ENCODE measurements at places on chromosomes 4 and X.
A peak's percentile ranks its signal among the peaks of the same experiment; 100 is the strongest.

DNA sequence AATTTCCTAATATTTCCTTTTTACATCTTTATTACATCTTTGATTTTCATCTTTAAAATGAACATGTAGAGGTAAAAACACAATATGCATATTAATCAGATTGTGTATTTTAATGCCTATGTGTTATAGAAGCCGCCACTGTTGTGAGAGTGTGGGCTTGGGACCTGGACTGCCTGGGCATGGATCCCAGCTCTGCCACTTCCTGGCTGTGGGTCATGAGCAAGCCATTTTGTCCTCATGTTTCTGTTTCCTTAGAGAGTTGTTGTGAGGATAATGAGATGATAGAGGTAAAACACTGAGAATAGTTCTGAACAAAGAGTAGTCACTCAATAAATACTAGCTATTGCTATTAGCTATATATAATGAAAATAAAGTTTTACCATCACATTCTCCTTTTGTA is 38.4 kb upstream of the SCOC start:
- no peak for DNase-seq

- no peak for DNase-seq
These were observed 133.0 kb downstream of the SNCA start for GRCh38 chr4:89703829-89704590.

DNA sequence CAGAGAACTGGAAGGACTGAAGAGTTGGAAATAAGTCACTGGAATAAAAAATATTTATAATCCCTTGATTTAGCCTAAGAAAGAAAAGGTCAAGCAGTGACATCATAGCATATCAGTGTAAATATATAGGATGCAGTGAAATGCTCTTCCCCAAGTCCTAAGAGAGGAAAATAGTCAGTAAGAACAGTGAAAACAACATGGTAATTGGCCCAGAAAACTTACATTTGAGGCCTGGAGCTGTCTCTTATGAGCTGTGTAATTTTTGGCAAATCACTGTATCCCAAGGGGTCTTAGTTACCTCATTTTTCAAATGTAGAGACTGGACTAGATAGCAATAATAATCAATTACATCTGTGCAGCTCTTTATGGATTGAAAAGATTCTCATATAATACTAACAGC is 255.7 kb upstream of the AR start:
- DNase-seq: no peak

DNA sequence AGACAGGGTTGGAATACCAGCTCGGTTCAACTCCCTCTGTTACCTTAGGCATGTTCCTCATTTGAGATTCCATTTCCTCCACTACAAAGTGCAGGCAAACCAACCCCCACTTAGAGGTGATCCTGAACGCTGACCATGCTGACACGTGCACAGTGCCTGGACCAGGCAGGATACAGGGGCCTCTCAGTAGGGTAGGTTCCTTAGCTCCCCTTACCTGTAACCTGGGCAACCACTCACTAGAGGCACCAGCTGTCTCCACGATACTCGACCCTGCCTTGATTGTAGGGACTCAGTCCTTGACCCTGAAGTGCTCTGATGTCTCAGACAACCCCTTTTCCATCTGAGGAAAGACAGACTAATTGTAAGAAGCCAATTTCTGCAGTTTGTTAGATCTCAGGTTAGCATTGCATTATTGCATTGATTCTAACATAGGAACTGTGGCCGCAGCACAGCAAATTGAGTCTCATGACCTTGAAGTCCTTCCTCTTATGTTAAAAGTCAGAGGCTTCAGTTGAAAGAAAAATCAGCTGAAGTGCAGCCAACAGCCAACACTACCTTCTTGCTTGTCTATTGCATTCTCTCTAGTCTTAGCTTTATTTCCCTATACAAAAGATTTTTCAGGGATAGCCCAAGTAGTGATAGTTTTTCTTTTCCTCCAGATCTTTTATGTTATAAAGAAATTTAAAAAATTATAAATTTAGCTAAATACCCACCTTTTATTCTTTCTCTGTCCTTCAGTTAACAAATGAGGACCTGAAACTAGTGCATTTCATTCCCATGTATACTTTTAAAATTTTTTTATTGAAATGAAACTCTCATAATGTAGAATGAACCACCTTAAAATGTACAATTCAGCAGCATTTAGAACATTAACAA is 11.2 kb upstream of the C1QTNF7 start:
- DNase-seq: no peak

DNA sequence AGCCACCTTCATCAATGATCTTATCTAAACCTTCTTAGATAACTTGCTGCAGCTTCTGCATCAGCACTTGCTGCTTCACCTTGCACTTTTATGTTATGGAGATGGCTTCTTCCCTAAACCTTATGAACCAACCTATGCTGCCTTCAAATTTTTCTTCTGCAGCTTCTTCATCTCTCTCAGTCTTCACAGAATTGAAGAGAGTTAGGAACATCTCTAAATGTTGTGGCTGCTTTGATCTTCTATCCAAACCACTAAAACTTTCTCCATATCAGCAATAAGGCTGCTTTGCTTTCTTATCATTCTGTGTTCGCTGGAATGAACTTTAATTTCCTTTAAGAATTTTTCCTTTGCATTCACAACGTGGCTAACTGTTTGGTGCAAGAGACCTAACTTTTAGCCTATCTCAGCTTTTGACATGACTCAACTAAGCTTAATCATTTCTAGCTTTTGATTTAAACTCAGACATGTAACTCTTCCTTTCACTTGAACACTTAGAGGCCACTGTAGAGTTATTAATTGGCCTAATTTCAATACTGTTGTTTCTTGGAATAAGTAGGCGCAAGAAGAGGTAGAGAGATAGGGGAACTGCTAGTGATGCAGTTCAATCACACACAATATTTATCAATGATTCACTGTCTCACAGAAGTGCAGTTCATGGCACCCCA is 36.1 kb upstream of the CORIN start:
- no peak for DNase-seq

GRCh38 chrX:63784346-63784901 is 590 bp downstream of the ARHGEF9 start:
- DNase-seq: no peak

GRCh38 chr4:140326395-140326993 is 47.0 kb upstream of the SCOC start:
- no peak for DNase-seq

DNA sequence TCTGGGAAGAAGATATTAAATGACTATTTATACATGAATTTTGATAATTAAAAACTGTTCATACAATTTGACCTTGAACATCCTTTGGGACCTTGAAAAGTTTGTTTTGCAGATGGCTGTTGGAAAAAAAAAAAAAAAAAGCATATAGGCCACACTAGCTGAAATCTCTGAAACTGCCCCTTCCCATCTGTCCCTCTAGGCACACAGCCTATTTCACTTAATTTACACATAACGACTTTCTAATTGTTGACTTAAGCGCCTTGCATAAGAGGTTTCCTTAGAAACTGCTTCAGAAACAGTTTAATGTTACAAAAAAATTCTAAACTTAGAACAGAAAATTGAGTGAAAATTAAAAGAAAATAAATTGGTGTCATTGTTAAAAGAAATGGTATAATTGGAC is 131.0 kb downstream of the COX18 start:
- no peak for DNase-seq

- no peak for DNase-seq
These were observed 3.1 kb downstream of the MAMLD1 start for GRCh38 chrX:150365990-150366911.

- DNase-seq: no peak
These were observed 269.8 kb upstream of the GRIA3 start for GRCh38 chrX:122914256-122914655.

DNA sequence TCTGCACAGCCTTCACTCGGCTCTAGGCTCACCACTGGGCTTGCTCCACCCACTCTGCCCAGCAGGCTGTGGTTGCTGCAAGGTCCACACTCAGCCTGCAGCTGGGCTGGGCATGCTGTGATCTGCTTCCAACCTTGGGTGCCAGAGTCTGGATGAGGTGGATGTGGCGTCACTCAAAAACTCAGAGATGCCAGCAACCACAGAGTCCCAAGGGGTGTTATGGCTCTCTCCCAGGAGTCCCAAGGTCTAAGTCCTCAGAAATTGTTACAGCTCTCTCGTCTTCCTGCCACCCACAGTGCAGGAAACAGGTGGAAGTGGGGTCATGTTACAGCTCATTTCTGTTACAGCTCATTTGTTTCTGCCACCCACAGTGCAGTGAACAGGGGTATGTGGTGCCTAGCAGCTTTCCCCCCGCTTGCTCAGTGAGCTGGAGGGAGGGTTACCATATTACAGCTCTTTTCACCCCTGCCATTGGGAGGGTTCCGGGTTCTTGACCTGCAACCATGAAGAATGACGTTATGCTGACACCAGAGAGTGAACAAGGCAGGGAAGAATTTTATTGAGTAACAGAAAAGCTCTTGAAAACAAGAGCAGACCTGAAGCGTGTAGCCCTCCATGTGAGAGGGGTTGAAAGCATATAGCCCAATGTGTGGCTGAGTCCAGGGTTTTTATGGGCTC is 893.9 kb downstream of the PCDH7 start:
- no peak for DNase-seq

GRCh38 chrX:53071604-53072417 is 10.4 kb upstream of the TSPYL2 start:
- DNase-seq: peak; percentile 84

DNA sequence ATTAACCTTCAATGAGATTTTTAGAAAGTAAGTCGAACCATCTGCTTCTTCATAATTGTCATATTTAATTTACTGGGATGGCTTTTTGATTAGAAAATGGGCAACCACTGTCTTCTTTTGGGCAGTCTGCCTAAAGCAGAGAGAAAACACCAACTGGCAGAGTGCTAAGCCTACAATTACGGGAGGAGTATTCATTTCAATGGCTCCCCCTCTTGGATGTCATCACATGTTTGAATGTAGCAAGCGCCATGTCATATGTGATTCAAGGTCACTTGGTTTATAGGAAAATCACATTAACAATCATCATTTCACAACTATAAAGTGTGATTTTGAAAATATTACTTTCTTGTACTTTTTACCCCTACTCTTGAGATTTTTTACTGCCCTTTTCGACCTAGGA is 261.9 kb downstream of the FRMPD4 start:
- no peak for DNase-seq

- DNase-seq: no peak
These were observed 50.9 kb downstream of the BEND4 start for GRCh38 chr4:42101446-42101975.

- DNase-seq: no peak
These were observed 21.0 kb upstream of the ADD1 start for GRCh38 chr4:2822461-2823300.

DNA sequence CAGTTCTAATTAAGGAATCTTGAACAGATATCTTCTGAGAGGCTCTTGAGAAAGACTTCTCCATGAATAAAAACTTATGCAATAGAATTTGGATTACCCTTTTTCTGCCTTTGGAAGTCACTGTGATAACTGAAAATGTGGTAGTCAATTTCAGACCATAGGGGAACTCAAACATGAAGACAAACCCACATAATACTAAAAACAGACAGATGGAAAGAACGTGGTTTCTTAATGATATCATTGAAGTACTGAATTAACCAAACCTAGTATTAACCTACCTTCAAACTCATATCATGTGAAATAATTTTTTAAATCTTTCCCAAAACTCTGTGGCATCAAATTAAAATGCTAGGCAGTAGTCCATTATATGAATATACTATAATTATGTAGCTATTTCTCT is 153.5 kb downstream of the CAMK2D start:
- no peak for DNase-seq

DNA sequence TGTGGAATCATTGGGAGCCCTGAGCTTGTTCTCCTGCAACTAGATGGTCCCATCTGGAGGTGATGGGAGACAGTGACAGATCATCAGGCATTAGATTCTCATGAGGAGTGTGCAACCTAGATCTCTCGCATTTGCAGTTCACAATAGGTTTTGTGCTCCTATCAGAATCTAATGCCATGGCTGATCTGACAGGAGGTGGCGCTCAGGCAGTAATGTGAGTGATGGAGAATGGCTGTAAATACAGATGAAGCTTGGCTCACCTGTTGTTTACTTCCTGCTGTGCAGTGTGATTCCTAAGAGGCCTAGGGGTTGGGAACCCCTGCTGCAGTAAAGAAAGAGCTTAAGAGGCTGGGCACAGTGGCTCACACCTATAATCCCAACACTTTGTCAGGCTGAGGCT is 42.2 kb upstream of the PUDP start:
- no peak for DNase-seq

GRCh38 chr4:55386073-55386472 is 9.7 kb upstream of the TMEM165 start:
- no peak for DNase-seq

GRCh38 chr4:73661646-73662119 is 41.4 kb upstream of the RASSF6 start:
- no peak for DNase-seq

- DNase-seq: no peak
These were observed 1.6 kb downstream of the RNF150 start for GRCh38 chr4:141131723-141132071.

DNA sequence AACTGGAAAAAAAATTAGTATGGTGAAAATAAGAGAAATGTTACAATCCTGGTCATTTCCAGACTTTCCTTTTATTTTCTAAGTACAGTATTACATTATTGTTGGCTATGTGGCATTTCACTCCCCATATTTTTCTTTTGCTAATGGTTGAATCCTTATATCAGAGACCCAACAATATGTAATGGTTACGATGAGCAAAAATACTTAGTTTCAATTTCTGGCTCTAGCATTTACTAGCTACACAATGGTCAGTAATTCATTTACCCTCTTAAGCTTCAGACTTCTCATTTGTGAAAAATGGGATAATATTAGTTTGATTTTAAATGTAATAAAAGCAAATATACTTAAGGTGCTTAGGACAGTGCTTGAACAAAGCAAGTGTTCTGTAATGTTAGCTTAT is 942.9 kb upstream of the PABPC4L start:
- no peak for DNase-seq

DNA sequence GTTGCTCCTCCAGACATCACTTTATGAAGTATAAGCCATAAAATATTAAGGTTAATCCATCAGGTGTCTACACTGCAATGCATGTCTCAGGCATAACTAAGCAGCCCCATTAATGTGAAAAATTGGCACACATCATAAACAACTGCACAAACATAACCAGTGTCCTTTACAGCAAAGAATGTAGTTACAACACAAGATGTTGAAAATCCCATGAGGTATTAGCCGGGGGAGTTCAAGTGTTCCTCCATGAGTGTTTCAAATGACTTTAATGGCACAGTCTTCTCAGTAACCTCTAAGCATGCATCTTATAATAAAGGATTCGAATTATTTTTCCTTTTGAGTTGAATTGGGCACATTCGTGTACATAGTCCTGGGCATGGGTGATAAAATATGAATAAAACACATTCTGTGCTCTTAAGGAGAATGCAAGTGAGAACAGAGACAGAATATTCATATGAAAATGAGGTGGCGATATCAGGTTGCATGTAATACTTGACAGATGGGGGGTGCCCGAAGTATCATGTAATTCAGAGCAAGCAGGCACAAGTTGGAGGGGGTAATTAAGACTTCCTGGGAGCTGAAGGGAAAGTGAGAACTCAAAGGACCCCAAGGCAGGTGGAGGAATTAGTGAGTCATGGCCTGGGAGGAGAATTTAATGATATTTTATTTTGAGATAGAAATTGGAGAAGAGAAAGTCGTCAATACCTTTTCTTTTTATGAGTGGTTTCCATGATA is 18.2 kb upstream of the VCX2 start:
- DNase-seq: no peak
